ENCODE measurements at places on chromosomes 2 and 18.

GRCh38 chr2:203734276-203734983 is 28.0 kb downstream of the CD28 start:
- DNase-seq, result no peak

DNA sequence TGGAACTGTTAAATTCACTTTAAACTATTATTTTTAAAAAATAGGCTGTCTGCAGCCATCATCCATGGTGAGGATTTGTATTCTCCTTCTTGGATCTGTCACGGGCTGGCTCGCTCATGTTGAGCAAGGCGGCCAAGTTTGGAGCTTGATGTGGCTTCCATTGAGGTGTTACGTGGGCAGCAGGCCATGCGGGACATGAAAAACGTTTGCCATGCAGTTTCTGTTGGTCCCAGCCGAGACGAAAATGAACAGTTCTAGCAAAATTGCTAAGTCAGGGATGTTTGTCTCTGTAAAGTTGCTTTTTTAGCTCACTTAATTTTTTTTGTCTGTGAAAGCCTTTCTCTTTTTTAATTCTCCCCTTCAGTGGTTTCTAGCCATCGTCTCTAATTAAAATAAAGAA is 70.2 kb upstream of the MGAT5 start:
- no peak for DNase-seq

- DNase-seq, result no peak
These were observed 118.2 kb downstream of the ARHGEF4 start for GRCh38 chr2:130954873-130955272.

- peak; percentile 69 for DNase-seq
These were observed 577 bp downstream of the EHBP1 start for GRCh38 chr2:62705859-62706720.

DNA sequence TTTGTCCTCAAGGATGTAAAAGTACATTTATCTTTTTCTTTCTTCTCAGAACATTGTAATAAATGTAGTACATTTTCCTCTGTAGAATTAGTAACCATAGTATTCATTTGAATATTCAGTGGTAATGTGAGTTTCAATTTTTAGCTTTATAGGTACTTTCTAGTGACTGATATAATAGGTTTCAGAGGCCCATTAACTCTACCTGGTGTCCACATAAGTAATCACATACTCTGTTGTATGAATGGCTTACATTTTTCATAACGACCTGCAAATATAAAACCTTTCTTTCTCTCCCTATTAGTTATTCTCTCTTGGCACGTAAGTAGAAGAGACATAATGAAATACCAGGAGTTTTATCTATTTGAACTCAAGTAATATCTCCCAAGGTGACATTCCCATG is 1017.6 kb downstream of the DPP10 start:
- no peak for DNase-seq

GRCh38 chr18:63784787-63785452 is 9.7 kb downstream of the SERPINB7 start:
- DNase-seq, result no peak

DNA sequence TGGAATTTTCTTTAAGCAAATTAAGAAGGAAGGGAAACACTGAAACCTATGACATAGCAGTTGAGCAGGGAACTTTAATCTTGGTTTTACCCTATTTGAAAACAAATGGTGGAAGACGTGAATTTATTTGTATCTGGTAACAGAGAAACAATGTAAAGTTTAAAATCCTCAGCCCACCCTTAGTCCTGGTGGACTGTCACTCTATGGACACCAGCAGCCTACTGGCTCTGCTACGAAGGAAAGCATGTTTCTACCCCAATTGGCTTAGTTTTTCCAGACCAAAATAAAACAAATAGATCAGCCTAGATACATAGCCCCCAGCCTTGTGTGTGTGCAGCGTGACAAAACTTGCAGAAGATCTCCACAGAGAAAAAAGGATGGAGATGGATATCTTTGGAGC is 7.4 kb downstream of the ZEB2 start:
- DNase-seq, result no peak

DNA sequence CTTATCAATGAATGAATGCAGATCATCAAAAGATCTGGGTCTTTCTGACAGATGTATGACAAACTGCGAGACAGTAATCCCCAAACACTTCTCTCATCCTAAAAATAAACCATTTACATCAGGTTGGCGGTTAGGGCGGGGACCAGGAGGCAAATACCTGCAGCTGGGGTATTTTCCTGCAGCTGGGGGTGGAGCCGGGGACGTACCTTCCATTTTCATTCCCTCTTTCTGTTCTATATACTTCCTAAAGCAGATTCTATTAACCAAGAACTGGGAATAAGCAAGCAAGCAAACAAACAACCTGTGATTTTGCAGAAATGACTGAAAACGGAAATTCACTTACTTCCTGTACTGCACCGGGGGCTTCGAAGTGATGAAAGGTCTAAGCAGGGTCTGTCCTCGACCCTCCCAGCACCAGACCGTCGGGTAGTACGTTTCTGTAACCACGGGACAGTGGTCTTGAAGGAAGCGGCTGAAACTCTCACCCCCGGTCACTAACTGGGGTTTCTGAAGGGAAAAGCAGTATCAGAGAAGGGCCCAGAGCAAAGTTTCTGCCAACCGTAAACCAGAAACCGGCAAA is 1.2 kb downstream of the ABHD3 start:
- no peak for DNase-seq

DNA sequence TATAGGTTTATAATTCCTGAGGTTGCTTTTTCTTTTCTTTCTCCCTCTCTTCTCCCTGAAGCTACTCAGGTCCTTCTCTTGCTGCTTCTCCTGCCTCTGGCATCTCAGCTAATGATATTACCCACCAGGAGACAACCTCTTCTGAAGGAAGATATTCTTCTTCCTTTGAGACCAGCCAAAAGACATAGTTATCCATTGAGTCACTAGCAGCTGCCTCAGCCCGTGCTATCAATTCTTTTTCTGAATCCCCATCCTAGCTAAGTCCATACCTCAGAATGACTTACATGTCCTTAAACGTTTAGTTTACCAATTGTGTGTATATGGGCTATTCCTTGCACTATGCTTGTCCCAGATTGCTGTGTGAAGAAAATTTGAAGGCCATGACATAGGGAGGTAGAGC is 25.0 kb upstream of the RNF103 start:
- no peak for DNase-seq
